NCI-H226 (cell line): ENCODE measurements at places on chromosomes 12 and 14.

DNA sequence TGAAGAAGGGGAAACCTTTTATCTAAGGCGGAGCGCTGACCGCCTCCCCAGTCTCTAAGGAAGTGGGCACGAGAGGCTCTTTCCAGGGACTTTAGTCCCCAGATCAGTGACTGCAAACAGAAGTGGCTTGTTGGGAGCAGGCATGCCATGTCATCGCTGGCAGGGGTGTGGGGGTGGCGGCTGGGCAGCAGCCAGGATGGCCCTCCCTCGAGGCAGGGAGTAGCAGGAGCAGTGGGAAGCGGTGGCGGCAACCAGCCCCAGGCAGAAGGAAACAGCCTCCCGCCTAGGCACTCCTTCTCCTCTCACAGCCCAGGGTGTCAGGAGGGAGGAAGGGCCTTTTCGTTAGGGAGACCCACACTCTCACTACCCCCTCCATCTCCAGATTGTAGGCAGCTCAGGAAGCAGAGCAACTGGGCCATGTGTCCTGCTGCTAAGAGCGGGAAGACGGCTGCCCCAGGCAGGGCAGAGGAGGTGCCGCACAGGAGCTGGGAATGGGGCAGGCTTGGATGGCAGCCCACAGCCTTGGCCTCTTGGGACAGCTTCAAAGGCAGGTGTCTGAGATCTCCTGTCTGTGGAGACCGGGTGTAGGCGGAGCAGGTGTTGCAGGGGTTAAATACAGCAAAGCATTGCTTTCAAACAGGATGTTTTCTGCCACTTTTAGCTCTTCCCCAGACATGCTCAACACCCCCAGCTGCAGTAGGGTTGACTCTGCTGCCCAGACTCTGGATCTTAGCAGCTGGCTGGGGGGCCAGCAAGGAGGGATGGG lies 21.8 kb downstream of the VDR start:
- no peak for DNase-seq

- no peak for DNase-seq
Measured at GRCh38 chr12:113162102-113163029, 12.8 kb downstream of the CFAP73 start.

DNA sequence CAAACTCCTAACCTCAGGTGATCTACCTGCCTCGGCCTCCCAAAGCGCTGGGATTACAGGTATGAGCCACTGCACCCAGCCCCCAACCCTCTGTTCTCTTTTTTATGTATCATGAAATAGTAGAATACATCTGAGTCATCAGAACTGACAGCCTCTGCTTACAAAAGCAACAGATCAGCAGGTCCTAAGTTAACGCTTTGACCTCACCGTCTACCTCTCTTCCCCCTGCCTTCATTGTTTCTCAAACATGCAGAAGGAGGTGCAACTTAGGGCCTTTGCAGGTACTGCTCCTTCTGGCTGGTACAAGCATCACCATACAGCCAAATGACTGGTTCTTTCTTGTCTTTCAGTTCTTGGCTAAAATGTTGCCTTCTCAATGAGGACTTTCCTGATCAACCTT lies 249.2 kb downstream of the PAWR start:
- DNase-seq: no peak

GRCh38 chr14:102696856-102697495 lies 80.3 kb upstream of the TRAF3 start:
- peak; percentile 16 for DNase-seq

- DNase-seq: no peak
Measured at GRCh38 chr12:116366456-116366776, 88.9 kb upstream of the MED13L start.

GRCh38 chr14:59009967-59010366 lies 178.5 kb upstream of the DAAM1 start:
- DNase-seq: no peak

GRCh38 chr12:132886529-132887477 lies 602 bp downstream of the CHFR start:
- DNase-seq: no peak

DNA sequence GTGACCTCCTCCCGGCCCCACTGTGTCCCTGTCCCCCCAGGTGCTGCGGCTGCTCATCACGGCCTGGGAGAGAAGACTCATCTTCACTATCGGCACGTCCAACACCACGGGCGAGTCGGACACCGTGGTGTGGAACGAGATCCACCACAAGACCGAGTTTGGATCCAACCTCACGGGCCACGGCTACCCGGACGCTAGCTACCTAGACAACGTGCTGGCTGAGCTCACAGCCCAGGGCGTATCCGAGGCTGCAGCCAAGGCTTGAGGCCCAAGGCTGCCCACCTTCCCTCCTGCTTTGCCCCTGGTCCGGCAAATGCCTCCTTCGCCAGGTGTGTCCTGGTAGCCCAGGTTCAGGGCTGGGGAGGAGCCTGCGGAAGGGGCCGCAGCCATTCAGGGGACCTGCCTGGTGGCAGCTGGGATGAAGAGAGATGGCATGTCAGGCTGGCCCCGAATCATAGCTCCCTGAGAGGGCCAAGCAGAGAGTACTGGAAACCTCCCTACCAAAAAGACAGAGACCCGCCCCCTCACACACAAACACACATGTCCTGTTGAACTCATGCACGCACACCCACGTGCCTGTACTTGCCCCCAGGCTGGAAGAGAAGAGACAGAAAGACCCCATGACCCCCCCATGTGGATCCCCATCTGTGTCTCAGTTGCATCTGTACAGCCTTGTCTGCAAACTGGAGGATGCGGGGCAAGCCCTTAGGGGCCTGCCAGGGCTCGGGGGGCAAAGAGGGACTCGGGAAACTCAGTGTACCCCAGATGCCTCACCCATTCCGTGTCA lies 38.7 kb downstream of the RASAL1 start:
- no peak for DNase-seq
